ENCODE measurements at places on chromosomes 1 and 21.

GRCh38 chr1:219085988-219086387, 87.7 kb upstream of the LYPLAL1 start:
- no peak for DNase-seq

DNA sequence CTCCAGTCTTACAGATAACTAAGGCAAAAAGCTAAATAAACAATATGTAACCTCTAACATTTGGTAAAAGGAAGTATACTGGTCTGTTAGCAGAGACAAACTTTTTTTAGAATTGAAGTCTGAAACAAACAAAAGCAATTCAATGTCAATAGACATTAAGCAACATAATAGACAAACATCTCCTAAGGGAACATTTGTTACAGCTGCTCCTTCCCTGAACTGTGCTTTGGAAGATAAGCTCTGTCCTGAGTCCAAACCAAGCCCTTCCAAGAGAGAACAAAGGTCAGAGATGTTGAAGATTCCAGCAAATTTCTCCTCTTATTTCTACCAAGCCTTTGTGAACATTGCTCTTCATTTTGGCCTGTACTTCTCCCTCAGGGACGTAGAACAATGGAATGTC, 25.3 kb downstream of the FMO2 start:
- no peak for DNase-seq

DNA sequence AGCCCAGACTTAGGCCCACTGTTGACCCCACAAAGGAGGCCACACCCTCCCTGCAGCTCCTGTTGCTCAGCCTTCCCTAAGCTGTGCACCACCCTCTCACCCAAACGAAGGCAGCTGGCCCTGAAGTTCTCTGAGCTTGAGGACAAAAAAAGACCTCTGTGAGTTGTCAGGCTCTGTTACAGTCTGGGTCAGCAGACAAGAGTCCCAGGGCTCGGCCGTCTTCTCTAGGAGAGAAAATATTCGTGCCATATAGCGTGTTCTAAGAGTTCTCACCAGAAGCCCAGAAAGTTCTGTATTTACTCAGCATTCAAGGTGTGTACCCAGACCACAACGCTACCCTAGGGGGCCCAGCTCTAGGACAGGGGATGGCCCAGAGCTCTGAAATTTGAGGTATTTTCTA, 25.5 kb upstream of the LYST start:
- DNase-seq = no peak

DNA sequence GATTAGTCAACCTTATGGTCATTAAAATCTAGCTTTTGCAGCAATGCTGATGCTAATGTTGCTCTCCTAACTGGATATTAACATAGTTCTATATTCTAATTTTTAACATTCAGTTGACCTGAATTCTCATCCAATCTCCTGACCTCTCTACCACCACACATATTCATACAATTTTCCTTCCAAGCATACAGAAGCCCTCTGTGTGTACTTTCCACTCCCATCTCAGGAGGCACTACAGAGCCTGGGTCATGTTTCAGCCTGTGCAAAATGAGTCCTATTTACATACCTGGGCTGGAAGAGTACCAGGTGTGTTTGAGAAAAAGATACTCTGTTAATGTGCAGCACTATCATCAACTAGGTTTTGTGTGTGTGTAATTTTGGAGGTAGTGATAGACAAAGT, 486.3 kb downstream of the NEGR1 start:
- no peak for DNase-seq

DNA sequence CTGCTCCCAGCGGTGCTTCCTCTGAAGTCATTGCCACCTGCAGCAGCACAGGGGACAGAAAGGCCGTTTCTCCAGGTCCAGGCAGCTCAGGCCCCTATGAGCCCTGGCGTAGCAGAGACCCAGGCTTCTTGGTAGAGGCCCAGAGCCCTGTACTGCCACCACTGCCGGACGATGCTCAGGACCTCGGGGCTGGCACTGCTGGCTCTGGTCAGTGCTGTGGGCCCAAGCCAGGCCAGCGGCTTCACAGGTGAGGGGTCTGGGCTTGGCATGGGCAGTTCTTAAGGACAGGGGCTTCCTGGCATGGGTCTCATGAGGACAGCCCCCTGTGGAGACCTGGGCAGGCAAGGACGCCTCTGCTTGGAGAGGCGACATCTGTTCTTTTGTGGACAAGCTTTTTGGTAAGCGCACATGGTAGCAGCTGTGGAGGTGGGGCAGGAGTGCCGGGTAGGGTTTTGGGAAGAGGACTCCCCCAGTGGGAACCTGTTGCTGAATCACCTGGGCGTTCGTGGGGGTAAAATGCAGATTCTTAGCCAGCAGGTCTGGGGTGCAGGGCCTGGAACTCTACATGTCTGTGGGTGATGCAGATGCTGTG, at the start of gene UMODL1:
Gene UMODL1, plus strand, starts transcription at position 172 of the 592 bp plus-strand sequence. Its CDS starts 0 bp downstream, at position 172.
- no peak for DNase-seq

GRCh38 chr1:53122201-53122885, 20.1 kb downstream of the SLC1A7 start:
- DNase-seq = no peak

DNA sequence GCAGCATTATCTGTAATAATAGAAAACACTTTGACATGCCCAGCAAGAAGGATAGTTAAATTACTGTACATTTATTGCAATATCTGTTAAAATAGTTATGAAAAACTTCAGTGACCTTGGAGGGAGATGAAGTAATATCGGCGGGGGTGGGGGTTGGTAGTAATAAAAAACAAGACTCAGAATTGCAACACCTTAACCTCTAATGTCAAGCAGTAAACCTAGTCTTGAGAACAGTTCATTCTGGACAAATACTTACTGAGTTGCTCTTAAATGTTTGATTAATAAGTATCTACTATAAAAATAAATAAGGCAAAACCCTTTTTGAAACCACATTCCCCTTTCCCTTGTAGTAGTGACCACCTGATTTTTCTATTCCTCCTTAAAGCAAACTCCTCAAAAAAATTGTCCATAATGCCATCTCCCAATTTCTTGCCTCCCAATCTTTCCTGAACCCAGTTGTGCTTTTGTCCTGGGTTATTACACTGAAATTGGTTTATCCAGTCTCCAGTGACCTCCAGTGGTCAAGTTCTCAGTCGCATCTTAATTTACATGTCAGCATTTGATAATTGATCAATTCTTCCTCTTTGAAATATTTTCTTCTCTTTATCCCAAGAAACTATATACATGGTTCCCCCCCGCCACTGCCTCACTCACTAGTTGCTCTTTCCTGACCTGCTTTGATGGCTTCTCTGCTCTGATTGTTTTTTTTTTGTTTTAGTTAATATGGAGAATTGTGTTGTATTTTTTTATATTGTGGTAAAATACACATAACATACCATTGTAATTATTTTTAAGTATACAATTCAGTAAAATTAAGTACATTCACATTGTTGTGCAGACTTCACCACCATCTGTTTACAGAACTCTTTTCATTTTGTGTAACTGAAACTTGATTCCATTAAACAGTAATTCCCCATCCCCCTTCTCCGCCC, 36.8 kb downstream of the RAP1A start:
- DNase-seq = no peak

DNA sequence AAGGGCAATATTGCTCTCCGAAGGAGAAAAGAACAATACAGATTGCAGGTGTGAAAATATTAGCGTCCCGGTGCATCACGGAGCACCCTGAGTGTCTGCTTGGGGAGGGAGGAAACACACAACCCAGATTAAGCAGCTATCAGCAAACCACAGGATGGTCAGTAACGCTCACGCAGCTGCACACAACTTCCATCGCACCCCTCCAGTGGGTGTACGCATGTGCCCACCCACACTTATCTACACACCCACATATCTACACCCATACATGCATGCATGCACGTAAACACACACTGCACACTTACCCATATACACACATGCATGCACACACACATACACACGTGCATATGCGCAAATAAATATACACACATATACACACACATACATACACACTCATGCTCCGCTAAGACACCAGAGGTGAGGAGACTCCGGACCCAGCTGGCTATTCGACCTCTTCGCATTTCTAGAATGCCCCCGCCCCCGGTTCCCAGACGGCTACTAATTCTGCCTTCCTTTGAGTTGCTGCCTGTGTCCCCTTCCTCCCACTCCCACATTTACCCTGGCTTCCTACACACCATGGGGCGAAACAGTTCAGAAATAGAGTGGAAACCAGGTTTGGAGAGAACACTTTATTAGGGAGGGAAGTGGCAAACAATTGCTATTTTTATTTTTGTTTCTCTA, 26.2 kb downstream of the ITPKB start:
- DNase-seq = no peak

- DNase-seq = no peak
These were observed 104.3 kb downstream of the NPHP4 start for GRCh38 chr1:5887971-5888361.

DNA sequence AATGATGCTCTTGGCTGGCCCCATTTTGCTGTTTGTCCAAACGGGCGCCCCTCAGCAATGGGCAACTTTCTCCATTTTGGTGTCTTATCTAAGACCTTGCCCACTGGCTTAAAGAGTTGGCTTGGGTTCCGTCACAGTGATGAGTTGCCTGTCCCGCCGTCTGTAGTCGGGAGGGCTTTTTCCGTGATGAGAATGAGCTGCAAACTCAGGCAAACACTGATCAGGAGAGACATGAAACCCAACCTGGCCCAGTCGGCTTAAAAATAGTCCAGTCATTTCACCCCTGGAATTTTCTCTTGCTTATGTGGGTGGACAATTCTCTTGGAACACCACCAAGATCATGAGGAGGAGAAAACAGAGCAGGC, 79.3 kb downstream of the ST6GALNAC3 start:
- no peak for DNase-seq

DNA sequence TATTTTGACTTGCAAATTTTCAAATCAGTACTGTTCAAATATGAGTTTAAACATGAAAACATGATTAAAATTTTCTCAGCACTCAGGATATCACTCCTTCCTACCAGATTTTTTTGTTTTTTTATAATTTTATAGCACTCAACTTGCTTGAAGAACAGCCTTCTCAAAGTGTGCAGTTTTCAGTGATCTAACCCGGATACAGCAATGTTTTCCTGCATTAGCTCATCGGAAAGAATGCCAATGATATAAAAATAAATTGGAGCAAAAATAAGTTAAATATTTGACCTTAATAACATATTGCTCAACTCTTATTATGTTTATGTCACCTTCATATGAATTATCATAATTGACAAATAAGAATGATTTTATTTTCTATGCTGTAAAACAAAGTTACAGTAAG, 766.8 kb downstream of the USP25 start:
- DNase-seq = no peak

DNA sequence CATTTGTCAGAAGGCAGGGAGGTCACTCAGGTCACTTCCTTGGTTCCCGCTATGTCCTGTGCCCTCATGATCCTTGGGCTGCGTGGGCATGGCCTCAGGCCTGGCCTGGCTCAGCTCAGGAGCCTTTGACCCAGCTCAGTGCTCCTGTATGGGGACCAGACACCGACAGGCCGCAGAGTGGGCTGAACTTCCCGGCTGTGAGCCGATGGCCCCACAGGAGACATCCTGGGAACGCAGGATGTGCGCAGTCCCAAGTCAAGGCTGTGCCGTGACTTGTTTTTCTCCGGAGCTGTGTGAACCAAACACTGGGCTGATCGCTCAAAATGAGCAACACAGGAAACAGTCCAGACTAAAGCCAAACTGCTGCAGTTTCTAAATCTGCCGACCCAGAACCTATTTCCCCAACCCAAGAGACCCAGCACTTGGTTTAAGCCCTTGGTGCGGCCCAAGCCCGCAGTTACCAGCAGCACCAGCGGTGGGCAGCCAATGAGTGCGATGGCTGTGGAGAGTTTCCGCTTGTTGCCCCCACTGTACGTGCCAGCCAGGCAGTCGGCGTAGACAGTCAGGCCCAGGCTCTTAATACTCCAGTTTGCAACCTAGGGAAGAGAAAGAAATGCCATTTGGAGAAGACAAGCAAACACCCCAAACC, 92.3 kb upstream of the GCLM start:
- DNase-seq = no peak

DNA sequence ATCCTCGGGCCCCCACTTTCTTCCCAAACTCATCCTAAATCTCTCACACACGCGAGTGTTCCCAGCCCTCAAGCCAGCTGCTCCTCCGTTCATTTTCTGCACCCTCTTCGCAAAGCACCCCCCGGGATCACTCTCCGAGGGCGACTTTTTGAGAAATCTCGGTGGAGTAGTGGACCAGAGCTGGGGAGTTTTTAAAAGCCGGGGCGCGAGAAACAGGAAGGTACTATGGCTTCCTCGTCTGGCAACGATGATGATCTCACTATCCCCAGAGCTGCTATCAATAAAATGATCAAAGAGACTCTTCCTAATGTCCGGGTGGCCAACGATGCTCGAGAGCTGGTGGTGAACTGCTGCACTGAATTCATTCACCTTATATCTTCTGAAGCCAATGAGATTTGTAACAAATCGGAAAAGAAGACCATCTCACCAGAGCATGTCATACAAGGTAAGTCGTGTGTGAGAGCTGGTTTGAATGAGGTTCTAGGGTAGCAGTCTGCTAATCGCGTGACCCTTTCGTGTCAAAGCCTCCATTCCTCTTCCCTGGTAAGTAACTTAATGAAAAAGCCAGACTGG, 800 bp downstream of the DR1 start:
- peak; percentile 9 for DNase-seq

- no peak for DNase-seq
These were observed 783 bp upstream of the FCMR start for GRCh38 chr1:206922524-206922923.

GRCh38 chr1:247538561-247538960, 2.3 kb upstream of the OR2C3 start:
- DNase-seq = no peak

- DNase-seq = no peak
These were observed 1.7 kb downstream of the SLC19A1 start for GRCh38 chr21:45540601-45540970.

- DNase-seq = no peak
These were observed 1.7 kb downstream of the CFAP410 start for GRCh38 chr21:44337449-44337848.

DNA sequence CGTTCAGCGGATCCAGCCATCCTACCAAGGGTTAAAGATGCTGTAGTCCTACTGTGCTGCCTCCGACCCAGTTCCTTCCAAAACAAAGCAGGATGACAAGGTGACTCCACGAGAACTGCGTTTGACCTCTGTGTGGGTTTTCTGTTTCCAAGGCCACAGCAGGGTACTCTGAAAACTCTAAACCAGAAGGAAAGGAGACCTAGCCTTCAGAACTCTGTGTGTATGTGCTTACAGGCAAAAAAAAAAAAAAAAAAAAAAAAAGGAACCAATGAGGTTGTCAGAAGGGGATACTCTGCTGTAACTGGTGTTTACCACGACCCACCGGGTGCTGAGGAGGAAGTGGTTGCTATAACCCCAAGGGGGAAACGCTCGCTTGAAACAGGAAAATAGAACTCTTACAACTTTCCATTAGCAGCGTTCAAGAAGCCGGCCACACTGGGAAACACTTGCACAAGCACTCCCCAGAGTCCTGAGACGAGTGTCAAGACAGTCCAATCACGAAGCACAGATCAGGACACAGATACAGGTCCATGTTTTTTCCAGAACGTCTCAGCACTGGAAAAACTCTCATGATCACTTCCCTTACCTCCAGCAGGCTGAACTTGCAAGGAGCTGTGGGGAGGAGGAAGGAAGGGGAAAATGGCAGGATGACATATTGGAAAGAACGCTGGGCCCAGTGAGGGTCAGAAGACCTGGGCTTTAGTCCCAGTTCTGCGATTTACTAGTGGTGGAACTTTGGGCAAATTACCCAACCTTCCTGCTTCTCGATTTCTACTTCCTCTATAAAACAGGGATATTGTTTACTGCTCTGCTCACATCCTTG, 64.0 kb downstream of the ITPKB start:
- no peak for DNase-seq

Measured in NCI-H187 (cell line).